ENCODE measurements at places on chromosomes 4 and X.

- no peak for DNase-seq
Measured at GRCh38 chr4:107647591-107647990, 72.4 kb downstream of the PAPSS1 start.

- no peak for DNase-seq
Measured at GRCh38 chr4:118081434-118081833, 47.1 kb downstream of the NDST3 start.

DNA sequence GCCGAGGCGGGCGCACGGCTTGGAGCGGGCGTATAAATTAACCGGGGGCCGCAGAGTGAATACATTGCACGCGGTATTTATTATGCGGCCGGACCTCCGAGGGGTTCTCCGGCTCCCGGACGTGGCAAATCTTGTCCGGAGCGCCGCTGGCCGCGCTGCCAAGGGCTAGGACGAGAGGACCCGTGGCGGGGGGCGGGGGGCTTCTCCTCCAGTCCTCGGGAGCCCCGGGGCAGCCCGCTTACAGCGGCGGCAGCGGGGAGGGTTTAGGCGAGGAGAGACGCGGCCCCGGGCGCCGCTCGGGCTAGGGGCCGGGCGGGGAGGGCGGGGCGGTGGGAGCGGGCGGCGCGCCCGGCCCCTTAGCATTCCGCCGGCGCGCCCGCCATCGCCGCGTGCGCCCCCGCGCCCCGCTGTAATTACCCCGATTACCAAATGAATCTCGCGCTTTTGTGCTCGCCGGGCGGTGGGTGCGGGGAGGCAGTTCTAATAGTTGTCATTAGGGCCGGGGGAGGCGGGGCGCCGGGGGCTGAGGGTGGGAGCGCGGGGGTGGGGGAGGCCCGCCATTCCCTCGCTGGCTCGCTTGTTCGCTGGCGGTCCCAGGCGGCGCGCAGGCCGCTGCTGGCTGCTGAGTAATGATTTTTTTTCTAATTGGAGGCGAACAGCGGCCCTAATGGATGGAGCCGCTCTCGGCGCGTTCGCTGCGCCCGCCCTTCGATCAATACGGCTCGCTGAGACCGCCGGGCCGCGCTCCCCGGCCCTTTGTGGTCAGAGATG is 276.6 kb downstream of the BCOR start:
- DNase-seq, result peak; percentile 60

DNA sequence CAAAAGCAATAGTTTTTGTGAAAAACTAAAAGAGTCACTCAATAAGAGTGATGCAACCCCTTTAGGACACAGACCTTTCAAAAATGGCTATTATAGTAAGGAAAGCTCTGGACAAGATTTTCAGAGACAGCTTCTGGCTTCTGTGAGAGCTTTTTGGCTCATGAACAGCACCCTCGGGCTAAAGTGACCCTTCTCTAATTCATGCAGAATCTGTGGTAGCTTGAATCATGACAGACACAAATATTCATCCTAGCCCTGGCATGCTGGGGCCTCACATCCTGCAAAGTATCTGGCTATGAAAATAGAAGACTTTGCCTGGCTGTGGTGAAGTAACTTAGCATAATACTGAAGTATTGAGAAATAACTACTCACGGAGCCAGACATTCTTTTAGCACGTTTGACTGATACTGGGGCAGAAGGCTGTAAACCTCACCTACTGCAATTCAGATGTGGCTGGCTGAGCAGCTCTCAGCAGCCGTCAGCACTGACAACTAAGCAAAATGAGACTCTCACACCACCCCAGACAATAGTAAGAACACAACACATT is 327.3 kb downstream of the MAPK10 start:
- peak; percentile 94 for DNase-seq

GRCh38 chr4:151238477-151238876 is 38.5 kb upstream of the PRSS48 start:
- DNase-seq, result peak; percentile 46

- DNase-seq, result peak; percentile 70
Measured at GRCh38 chr4:125283707-125284279, 31.0 kb upstream of the FAT4 start.

GRCh38 chr4:25865586-25865985 is 2.8 kb upstream of the SEL1L3 start:
- DNase-seq, result no peak

DNA sequence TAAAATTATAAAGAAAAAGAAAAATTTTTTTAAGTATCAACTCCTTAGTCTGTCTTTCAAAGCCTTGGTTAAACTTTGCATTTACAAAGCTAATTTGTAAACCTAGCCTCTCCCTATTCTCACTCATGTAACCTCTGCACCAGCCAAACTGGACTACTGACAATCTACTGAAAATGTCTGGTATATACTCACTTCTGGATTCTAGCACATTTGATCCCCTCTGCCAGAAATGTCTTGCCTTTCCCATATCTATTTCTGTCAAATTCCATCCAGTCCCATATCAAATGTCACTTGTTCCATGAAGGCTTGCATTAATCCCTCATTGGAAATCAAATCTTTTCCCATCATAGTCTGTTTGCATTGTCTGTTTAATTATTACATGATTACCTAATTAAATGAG is 105.8 kb upstream of the KLHL13 start:
- DNase-seq, result no peak

GRCh38 chr4:17635056-17635455 is 20.6 kb downstream of the MED28 start:
- DNase-seq, result no peak

GRCh38 chrX:153244767-153245166 is 65.7 kb downstream of the MAGEA1 start:
- DNase-seq, result no peak

DNA sequence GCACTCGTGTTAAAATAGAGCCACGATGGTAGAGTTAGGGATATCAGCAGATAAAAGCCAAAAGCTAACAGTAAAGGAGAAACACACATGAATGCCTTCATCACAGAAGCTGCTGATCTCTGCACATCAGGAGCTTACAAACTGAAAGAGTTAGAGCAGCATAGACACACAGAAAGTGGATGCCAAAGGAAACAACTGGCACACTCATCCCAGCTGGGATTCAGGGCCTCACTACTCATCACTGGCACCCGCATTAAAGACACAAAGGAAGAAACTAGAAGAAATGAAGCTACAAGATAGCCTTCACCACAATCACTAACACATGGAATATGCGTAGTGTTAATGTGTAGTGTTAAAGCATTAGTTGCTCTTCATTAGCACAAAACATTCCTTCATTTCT is 156.4 kb upstream of the TBL1X start:
- DNase-seq, result no peak

DNA sequence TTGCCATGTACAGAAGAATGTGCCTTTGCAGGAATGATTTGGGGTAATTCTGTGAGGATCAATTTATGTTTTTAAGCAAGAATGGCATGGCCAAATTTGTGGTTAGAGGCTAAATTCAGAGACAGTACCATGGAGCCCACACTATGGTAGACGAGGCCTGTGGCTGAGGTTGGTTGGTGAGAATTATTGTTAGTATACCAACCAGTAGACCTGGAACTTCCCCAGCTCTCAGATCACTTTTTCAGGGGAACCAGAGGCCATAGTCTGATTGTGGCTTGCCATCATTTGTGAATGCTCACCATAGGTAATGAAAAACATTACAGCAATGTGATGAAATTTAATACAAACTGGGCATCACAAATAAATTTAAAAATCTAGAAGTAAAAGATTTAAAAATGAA is 56.3 kb downstream of the SHISA3 start:
- no peak for DNase-seq

DNA sequence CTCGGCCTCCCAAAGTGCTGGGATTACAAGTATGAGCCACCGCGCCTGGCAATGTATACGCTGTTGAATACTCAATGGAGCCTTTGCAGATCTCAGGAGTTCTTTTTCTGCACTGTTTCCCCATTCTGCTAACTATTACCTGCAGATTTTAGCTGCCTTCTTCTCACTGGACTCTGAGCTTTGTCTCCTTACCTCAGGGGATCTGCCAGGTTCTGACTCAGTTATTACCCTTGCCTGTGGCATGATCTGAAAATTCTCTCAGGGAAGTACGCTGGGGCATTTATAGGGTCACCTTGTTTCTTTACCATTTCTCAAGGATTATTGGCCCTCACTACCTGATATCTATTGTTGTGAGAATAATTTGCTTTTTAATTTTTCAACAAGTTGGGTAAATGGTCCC is 56.6 kb upstream of the MAGED1 start:
- DNase-seq, result no peak

- DNase-seq, result no peak
Measured at GRCh38 chr4:177687117-177687516, 244.9 kb upstream of the AGA start.

DNA sequence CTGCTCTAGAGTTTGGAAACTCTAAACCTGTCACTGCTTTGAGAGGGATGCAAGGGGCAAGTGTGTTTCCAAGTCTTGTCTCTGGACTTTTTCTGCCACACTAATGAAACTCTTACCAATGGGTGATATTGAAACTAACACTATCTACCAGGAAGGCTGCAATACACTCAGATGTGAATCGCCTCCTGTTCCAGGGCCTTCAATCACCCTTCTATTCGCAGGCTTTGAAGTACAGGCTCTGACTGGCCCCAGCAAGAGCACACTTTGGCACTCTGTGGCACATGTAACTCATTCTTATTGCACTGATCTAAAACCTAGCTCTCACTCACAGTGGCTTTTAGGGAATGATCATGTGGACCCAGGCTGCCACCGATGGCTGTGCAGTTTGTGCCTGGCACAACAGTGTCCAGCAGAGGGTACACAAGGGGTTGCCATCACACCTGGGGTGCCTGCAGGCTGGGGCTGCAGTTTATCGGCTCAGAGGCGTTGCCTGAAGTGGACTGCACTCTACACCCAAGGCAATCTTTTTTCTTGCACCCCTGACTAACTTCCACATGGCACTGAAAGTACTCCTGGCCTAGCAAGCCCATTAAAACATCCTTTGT is 210.8 kb downstream of the MGST2 start:
- DNase-seq, result peak; percentile 59

GRCh38 chr4:17329046-17329445 is 182.8 kb downstream of the QDPR start:
- no peak for DNase-seq

DNA sequence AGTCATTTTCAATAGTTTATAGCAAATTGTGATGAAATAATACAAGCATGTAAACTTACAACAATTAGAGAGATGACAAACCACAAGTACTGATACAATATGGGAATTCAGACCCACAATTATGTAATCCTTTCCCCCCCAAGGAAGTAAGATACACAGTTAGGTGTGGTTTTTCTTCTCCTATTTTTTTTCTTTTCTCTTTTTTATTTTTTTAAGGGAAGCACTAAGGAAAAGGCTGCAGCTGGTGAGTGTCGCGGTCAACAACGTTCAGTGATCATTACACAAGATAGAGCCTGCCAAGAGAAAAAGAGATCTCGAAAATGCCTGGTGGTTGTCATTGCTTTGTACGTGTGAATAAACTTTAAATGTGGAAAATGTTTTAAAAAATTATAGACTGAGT is 9.8 kb downstream of the NDNF start:
- DNase-seq, result no peak

GRCh38 chr4:143390764-143391163 is 54.1 kb downstream of the GAB1 start:
- DNase-seq, result no peak

DNA sequence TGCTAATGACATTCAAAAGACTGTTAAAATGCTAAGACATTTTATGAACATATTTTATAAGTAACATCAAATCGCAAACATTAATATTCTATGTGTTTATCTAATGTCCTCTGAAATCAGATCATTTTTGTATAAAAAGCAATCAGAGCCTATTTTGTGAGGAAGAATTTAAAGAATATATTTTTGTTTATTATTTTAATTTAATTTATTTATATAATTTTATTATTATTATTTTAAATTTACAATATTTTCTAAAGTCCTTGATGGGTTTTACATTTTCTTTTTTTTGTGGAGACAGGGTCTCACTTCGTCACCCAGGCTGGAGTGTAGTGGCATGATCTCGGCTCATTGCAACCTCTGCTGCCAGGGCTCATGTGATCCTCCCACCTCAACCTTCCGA is 262.8 kb downstream of the EPHA5 start:
- no peak for DNase-seq

- no peak for DNase-seq
Measured at GRCh38 chrX:49041744-49042580, 1.2 kb downstream of the TFE3 start.

GRCh38 chr4:72974694-72975487 is 94.6 kb downstream of the COX18 start:
- DNase-seq, result no peak

DNA sequence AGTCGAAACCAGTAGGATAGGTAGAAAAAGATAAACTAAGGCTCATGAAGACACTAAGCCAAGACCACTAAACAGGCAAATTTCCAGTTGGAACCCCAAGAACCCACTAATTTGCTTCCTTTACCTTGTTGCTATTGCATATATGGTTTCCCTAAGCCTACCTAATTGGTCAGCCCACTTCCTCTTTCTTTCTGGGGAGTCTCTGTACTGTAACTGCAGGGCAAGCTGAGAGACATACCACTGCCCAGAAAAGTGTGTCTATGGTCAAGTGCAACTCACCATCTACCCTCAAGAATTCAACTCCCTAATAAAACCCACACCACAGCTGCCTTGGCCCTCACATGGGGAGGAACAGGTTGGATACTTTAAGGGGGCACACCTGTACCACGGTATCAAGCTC is 28.6 kb downstream of the IDS start:
- no peak for DNase-seq

DNA sequence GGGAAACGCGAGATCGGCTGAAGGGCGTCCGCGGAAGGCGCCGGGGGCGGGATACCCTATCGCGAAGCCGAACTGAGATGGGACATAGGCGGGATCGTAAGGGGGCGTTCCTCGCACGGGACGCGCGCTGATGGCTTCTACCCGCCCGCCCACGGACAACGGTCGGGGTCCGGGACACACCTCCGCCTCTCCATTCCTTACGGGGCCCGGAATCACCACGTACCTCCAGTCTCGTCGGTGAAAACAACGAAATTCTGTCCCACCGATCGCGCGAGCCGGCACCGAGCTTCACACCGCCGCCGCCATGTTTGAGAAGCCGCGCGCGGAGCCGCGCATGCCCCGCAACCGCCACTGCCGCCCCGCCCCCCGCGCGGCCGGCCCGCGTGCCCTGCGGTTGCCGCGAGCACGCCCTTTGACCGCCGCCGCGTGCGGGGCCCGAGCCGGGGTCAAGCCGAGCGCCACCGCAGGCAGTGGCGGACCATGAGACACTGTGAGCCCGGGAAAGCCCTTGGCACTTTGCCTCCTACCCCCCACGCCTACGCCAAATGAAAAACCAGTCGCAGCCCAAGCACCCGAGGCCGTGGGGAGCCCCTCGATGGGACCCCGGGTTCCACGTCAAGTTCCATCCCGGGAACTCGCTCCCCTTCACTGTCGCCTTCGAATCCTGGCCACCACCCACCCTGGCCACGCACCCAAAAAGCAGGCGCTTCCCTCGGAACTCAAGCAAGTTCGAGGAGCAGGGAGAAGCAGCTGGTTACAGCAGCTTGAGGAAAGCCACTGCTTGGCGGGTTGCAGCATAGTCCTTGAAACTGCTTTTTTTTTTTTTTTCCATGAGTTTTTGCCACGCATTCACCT is at the start of gene SCML2:
TSS of gene SCML2 (minus strand) at position 320 of the 855 bp plus-strand sequence. CDS start 20,617 bp downstream, outside the sequence.
- DNase-seq, result peak; percentile 38

DNA sequence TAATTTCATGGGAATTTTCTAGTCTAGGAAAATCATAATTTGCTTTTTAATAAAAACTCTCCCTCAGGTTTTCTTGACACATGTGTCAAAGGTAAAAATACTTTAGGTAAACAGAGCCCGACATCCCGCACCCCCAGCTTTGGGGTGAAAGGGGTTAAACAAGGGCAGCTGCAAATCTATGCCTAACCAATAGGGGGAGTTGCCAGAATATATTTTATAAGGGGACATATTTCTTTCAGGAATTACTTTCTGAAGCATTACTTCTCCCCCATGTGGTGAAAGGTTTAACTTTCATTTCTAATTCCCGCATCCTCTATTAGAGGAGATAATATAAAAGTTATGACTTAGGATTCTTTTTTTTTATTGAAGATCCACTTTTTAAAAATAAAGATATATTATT is 53.9 kb upstream of the HEPH start:
- peak; percentile 2 for DNase-seq

All from cardiac muscle cell (in vitro differentiated cells and primary cell).